Renal cortical epithelial cell (primary cell): ENCODE measurements at places on chromosomes 6 and 20. TPM values are rescaled to one million over a fixed set of nuclear protein-coding genes. Genes with fewer than 3 reads are reported as not detected.

DNA sequence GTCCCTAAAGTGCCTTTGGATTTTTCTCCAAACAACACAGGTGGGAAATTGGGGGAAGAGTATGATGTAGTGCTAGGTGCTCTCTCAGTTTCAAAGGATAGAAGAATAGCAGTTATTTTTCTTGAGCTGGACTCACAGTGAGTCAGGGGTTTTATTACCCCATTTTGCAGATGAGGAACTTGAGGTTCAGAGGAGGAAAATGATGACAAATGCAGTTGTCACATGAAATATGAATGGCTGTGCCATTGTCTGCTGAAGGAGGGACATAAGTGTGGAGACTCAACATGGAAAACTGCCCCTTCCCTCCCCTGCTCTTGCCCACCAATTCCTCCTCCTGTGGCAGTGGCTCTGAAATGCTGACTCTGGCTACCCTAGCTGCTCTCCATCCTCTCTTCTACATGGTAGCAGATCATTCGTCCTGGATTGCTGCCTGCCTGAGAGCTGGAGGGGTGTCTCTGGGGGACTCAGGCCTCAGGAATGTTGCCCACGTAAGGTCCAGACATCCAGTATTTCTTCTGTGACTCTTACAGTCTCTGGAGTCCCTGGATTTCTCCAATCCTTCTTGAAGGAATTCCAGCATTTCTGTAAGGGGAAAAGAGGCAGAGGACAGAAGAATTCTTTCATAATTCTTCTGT lies 37.6 kb upstream of the EPB41L1 start:
- peak; percentile 54 for DNase-seq

Gene ADGB
- not detected in 2 replicates for total RNA-seq

DNA sequence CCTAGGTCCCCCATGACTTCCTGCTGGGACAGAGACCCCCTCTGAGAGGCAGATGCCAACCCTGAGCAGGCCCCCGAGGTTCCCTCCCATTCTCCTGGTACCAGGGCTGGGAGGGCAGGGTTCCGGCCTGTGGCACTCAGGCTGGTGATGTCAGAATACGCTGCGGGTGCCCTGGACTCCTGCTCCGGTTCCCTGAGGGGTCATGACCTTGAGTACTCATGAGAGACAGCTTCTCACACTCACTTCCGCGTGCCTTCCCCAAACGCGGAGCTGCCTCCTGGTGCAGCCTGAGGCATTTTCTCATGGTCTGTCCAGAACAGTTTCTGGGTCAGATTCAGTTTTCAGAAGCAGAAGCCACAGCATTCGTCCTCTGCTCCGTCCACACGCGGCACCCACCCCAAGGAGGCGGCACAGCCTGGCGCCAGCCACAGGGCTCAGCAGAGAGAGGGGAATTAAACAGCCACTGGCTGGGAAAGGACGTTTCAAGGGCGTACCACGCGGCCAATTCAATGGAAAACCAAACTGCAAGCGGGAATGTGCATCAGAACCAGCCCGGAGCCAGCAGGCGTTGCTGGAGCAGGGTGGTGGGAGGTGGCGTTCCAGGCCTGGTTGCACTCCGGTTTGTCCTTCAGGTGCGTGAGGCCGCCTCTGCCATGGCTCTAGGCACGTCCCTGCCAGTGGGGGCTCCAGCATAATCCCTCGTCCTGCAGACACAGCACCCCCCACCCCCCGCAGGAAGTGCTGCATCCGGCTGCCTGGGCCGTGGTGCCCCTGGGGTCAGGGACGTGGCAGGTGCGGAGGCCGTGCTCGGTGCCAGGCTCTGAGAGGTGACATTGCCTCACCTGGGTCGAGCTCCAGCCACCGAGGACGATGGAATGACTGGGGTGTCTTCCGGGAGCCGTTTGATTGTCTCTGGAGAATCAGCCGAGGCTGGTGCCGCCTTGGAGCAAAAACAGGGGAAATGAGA lies 58.3 kb upstream of the BHLHE23 start:
- no peak for DNase-seq

Gene FAM83D
- 0.99 and 13.7 TPM in 2 replicates for total RNA-seq

- DNase-seq: peak; percentile 67
Observed at GRCh38 chr6:12266571-12266970, 23.6 kb upstream of the EDN1 start.

GRCh38 chr6:40328386-40328985 lies 258.7 kb downstream of the LRFN2 start:
- no peak for DNase-seq

DNA sequence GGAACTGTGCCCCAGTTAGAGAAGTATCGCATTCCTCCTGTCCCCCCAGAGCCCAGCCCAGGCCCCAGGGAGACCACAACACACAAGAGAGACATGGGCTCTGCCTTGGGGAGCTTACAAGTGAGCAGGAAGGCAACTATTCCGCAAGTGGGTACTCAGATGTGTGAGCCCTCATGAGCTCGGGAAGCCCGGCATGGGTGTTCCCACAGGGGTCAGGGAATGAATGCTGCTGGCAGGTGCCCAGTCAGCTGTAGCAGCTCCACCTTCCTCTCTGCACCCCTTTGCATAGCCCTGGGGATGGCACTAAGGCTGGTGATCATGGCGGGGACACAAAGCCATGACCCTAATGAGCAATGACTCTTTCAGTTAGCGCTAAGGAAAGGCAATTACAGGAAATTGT lies 194.1 kb downstream of the SYNDIG1 start:
- no peak for DNase-seq

GRCh38 chr6:142408409-142408808 lies 106.6 kb downstream of the ADGRG6 start:
- DNase-seq: no peak

GRCh38 chr6:2314641-2315040 lies 69.2 kb upstream of the GMDS start:
- no peak for DNase-seq

GRCh38 chr6:116381000-116381399 lies 10.3 kb downstream of the DSE start:
- DNase-seq: no peak

Gene LIN28B
- total RNA-seq: not detected in 2 replicates

- DNase-seq: no peak
Observed at GRCh38 chr20:59775687-59776055, 157.8 kb downstream of the SYCP2 start.

Gene KIFC1
- 0.70 and 10.9 TPM in 2 replicates for total RNA-seq

DNA sequence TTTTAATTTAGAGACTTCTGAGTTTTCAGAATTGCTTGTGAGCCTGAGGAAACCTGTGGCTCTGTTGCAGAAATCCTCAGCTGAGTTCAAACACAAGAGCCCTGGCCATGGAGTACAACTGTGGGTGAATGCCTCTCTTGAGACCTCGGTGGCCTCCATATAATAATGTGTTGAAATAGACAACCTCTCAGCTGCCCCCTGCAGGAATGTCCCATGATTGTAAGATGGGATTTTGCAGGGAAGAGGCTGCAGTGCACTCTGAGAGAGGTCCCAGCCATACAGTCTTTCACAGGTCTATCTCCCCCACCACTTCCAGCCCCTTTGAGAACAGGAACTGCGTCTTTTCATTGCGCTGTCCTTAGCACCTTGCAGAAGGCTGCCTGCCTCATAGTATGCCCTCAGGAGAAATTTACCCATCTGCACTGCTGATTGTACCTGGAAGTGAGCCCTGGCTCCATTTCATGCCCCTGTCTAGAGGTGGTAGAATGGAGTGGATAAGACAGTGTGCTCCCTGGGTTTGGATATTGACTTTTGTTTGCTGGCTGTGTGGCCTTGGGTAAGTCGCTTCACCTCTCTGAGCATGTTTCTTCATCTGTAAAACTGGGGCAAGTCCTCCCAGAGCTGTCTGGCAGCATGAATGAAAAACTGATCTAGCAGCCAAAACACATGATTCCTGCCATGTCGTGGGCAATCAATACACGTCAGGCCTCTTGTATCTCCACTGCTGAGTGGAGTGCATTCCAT lies 16.8 kb upstream of the CDH22 start:
- no peak for DNase-seq

Gene LST1
- not detected in 2 replicates for total RNA-seq

- DNase-seq: no peak
Observed at GRCh38 chr6:29749308-29749662, 26.1 kb downstream of the HLA-F start.

- no peak for DNase-seq
Observed at GRCh38 chr6:154572556-154572955, 62.1 kb upstream of the CNKSR3 start.

DNA sequence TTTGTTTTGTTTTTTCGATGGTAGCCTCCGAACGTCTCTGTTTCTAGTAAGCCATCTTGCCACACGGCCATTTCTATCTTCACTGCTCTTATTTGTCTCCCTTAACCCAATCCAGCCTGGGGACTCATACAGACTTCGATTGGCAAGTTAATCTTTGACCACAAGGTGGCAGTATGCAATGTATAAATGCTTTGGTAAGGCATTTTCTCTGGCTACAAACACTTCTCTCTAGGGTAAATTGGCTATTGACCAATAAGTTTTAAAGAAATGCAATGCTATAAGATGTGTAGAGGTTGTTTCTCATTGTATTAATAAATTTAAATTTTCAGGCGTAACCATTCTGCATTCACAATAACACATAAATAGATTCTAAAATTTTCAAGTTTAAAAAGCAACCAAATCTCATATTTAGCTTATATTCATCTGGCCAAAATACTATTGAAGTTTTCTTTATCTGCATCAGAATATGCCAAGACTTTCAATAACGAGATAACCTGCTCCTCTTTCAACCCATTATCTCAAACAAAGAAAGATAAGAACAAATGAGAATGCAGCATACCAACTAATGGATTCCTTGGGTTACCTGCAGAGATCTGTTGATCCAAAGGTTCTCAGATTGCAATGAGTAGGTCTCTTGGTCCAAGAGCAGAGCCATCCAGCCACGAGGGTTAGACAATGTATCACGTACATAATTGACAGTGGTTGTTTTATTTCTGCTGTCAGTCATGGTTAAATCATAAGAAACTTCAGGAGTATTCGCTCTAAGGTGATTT lies 231.9 kb downstream of the PKHD1 start:
- DNase-seq: peak; percentile 79

Gene CST2
- total RNA-seq: not detected in 2 replicates

Gene EDN3
- total RNA-seq: not detected in 2 replicates

DNA sequence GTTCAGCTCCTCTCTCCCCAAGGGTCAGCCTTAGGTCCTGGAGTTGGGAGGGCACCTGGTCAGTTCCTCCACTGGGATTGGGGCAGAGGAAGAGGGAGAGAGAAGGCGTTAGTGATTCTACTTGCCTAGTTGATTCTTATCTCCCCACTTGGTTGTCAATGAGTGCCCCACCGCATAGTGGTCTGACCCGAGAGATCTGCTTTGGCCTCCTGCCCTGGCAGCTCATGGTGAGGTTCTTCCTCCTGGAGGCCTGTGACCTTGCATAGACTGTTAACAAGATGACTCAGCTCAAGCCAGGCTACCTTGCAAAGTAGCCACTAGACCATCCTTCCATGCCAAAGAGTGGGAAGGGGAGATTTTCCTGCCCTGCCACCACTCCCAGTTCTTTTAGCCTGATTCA lies 160.6 kb downstream of the TMEM200A start:
- no peak for DNase-seq

GRCh38 chr6:7176208-7176607 lies 68.4 kb downstream of the RREB1 start:
- peak; percentile 59 for DNase-seq

DNA sequence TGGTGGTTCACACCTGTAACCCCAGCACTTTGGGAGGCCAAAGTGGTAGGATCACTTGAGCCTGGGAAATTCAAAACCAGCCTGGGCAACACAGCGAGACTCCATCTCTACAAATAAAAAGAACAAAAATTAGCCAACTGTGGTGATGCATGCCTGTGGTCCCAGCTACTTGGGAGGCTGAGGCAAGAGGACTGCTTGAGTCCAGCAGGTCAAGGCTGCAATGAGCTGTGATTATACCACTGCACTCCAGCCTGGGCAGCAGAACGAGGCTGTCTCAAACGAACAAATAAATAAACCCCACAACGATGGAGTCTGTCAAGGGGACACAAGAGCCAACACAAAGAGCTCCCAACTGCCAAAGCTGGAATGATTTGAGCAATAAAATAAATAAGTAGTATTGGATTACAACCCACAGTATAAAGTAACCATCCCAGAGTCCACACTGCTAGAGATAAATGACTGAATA lies 13.5 kb downstream of the ZMYND8 start:
- DNase-seq: no peak

DNA sequence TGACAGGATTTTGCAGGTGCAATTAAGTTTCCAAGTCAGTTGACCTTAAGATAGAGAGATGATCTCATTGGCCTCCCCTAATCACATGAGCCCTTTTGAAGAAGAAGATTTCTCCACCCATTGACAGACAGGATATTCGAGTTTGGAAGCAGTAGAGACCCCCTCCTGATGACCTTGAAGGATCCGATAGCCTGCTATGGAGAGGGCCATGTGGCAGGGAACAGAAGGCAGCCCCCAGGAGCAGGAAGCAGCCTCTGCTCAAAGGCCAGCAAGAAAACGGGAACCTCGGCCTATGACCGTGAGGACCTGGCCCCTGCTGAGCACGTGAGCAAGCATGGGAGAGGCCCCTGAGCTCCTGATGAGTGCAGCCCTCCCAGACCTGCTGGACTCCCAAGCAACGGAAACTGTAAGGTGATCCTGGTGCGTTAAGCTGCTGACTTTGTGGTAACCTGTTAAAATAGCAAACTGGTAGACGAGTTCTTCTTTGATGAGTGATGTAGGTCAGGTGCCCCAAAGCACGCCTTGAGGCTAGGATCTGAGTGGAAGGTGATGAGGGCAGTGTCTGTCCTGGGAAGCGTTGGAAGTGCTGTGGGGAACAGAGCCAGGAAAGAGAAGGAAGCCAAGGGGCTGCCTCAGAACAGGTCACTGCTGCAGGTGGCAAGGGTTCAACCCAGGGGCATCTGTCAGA lies 18.5 kb upstream of the TUBB2A start:
- no peak for DNase-seq

Gene GMPR
- total RNA-seq: 3.6 and 9.5 TPM in 2 replicates

Gene LY6G6F
- total RNA-seq: not detected in 2 replicates

Gene GRIK2
- total RNA-seq: 0.40 TPM in 1 of 2 replicates, not detected in the other

Gene STMND1
- total RNA-seq: not detected in 2 replicates

GRCh38 chr6:43428112-43428570 lies 800 bp downstream of the ABCC10 start:
- peak; percentile 6 for DNase-seq

DNA sequence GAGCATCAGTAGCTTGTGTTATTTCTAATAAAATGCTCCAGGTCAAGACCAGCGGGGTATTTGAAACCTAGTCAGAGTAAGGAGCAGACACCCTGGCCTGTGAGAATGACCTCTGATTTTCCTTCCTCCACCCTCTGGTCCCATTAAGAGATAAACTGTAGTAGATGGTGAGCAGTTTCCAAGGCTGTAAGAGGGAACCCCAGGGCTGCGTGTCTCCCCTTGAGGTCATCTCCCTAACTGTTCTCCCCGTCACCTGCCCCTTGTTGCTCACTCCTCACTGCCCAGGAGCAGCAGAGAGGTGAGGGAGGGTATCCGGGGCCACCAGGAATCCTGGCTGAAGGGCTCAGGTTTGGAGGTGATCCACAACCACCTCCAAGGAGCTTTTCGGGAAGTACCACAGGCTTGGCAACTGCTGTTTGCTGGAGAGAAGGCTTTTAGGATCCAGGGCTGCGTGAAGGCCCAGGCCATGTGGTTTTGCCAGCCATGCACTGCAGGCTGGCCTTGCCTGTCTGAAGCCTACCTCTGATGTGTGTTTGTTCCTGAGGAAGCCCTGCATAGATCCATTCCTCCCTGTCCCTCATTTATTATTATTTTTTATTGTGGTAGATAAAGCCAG lies 62.5 kb downstream of the RREB1 start:
- no peak for DNase-seq
